Left ventricle myocardium superior (tissue), 1 donor: ENCODE measurements at places on chromosomes 1 and 21.
A peak's percentile ranks its signal among the peaks of the same experiment; 100 is the strongest.

GRCh38 chr1:167631386-167631935, 1.4 kb downstream of the RCSD1 start:
- DNase-seq = no peak

DNA sequence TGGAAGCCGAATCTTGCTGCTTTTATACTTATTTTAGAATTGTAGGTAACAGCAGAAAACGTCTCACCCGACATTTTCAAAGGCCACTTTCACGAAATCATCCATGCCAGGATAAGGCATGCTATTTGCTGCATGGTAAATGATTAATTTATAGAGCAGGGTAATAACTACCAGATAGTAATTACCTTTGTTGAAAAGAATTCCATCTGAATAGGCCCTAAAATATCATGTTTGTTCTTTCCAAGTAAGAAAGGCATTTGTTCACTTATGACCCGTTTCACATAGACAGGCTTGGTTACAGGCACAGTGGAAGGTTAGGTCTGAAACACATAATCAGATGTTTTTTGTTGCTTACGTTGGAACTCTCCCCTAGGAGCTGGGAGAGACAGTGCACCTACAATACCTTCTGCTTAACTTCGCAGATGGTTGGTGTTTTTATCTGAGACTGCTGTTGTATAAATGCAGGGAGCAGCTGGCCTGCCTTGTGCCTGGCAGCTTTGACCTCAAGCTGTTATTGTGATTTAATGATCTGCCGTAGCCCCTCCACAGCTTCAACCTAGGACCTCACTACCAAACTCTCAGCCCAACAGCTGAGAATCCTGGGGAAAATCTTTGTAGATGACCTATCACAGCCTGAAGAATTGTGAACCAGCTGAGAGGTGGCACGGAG, 1.6 kb downstream of the SLC44A3 start:
- DNase-seq = no peak

GRCh38 chr1:164753521-164754077, 194.6 kb downstream of the PBX1 start:
- no peak for DNase-seq

- no peak for DNase-seq
Measured at GRCh38 chr1:72650843-72651435, 368.6 kb upstream of the NEGR1 start.

DNA sequence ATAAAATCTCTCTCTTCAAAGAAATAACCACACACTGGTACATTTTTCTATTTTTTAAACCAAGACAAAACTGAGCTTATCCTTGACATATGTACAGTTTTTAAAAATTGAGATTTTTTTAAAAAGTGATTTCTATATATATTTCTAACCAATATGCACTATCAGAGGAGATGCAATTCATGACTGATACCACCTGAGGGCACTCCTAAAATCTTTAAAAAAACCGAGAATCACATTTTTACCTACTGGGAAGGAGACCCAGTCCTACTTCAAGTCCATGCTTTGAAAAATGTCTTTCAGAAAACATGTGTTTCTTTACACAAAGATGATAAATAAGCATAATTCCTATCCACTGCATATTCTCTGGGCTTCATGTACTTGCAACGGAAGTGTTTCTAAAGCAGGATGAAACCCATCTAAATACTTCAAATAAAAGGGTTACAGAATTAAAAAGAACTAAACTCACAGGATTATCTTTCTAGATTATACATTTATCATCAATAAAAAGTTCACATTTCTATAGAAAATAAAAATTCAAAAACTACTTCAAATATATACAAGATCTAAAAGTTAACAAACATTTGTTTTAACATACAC, 98.6 kb downstream of the ENAH start:
- no peak for DNase-seq

DNA sequence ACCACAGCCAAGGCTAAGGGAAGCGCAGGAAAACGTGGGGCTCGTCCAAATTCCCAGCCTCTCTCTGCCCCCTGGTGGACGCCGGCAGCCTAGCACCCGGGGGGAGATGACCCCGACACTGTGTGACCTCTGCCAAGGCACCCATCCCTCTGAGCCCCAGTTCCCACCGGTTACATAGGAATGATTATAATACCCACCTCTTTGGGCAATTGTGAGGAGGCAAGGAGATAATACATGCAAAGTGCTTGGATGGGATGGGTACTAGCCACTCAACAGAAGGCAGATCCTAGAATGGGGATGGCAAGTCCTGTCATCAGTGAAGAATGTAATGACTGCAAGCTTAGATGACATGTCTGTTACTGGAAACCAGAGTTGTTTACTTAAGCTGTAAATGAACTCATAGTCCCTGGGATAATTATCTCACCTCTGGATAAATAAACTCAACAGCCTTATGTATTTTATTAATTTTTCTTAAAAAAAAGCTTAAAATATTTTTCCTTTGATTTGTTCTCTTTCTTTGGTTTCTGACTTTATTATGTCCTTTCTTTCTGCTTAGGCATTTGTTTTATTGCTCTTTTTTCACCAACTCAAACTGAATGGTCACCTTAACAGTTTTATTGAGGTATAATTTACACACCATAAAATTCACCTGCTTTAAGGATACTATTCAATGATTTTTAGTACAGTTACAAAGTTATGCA, 11.3 kb upstream of the BMP8B start:
- peak; percentile 76 for DNase-seq

DNA sequence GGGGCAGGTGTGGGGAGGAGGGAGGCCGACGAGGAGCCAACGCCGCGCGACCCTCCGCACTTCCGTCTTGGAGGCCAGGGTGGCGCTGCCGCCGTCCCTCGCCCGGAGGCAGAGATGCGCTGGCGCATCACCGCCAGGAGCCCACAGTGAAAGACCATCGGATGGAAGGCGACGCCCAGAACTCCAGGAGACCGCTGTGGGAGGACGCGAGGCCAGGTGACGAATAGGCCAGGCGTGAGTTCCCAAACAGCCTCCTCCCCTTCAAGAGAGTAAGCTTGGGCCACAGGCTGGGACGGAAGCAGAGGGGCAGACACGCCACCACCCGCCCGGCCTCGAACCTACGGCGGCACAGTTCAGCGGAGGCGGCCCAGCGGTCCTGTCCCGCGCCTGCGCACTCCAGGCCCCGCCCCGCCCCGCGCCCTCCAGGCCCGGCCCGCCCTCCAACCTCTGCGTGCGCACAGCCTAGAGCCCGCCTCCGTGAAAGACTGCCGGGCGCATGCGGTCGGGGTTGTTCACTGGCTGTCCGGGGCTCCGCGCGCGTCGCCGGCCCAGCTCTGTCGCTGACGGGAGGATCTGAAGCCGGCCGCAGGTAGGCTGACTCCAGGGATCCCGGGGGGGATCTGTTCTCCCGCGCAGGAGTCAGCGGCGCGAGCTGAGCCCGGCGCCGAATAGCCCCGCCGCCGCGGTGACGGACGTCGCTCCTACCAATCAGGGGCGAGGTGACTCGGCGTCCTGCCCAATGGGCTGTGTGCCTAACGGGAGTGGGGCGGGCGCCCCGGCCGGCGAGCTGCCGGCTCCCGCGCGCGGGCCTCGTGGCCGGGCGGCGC, at the start of gene CTPS1:
Gene CTPS1, plus strand, starts transcription at position 456 of the 827 bp plus-strand sequence. CDS start 3,595 bp downstream, outside the sequence.
- DNase-seq = peak; percentile 98

DNA sequence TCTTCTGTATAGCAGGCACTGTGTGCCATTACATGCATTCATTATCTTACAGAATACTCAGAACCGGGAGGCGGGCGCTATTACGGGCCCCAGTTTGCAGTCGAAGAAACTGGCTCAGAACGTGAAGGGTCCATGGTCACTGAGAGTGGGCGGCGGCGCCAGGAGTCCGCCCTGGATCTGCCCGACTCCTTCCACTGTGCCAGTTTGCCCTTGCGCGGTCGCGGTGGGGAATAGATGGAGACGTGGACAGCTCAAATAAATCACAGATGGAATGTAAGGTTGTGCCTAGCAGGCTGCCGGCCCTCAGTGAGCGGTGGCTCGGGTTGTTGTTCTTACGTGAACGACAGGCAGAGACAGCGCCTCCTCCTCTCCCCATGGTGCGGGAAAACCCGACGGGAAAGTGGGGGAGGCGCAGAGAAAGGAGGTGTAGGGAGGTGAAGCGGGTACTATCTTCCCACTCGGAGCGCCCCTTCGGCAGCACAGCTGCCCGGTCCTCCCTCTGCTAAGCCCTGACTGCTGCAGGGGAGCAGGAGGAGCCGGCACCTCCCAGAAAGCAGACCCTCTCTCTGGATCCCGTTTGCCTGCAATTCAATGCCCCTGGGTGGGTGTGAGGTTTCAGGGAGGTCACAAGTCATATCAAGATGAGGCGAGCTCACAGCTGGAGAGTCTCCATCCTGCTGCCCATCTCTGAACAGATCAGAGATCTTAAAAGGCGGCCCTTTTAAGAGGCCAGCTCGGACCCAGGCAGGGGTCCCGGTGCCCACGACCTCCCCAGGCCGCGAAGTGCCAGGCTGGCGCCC, 1.1 kb downstream of the COL9A2 start:
- DNase-seq = no peak
